HuH-7 (cell line): ENCODE measurements at places on chromosomes 12 and 14.
A peak's percentile ranks its signal among the peaks of the same experiment; 100 is the strongest.

DNA sequence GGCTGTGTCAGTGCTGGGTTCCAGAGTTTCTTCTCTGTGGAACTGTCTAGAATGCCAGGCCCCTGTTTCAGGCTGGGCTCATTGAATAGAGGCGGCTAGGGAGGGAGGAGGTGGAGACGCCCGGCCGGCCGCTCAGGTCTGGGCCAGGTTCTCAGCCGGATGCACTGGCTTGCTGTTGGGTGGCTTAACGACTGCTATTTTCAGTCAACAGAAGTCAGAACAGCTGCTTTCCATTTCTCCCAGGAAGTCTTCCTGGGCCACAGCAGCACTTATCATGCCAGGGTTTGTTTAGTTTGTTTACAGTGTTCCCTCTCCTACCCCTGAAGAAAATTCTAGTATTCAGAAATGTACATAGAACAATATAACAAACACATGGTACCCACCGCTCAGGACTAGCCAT, 26.0 kb upstream of the VPS37B start:
- no peak for DNase-seq

- DNase-seq = no peak
These were observed 27.5 kb downstream of the A2ML1 start for GRCh38 chr12:8849876-8850275.

DNA sequence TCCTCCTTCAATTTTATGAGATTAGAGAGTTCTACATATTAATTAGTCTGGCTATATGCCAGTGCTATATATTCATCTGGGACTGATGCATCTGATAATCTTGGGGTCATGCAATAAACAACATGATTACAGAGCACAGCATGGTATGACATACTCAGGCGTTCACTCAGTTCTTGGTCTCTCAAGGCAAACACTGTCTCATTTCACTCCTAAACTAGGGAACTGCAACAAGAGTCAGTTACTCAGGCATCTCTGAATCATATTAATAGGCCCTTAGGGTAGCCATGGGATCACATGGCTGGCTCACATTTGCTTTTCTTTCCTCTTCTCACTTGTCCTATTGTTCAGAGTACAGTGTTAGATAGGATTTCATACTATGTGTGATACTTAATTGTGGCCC, 91.8 kb upstream of the TMEM260 start:
- no peak for DNase-seq

DNA sequence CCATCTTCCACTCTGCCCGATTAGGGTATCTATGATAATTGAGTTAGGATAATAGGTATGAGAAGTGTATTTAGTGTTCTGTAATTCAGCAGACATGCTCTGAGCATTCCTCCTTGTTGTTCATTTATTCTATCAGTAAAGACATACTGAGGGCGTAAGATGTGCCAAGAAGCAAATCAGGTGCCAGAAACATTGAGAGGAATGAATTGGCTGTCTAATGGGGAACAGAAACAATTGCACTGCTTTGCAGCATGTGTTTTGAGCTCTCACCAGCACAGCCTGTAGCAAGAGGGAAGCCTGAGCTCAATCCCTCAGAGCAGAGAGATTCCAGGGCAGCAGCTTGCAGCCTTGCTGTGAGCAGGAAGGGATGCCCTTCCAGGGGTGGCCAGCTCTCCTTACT, 589.3 kb downstream of the BCL11B start:
- DNase-seq = no peak

DNA sequence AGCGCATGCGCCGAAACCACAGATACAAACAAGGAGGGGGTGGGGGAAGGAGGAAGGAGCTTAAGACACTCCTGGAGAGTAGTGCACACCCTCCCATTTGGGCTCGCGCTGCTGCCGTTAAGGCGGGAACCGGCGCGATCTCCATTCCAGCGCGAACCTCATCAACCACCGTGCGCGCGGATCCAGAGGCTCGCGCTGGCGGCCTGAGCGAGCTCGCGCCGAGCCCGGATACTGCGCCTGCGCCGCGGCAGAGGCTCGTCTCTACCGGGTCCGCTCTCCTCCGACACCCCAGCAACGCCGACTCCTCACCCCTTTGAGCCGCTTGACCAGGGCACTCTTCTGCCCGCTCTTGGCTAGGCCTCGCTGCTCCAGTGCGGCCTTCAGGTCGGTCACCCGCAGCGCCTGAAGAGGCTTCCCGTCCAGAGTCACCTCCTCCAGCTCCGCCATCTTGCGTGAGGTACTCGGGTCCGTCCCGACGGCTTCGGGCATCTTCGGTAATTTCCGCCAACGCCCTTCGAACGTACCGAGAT, at the start of gene ACIN1:
ACIN1 (minus strand) TSS at position 471 of the 530 bp plus-strand sequence; CDS start at position 447, 24 bp downstream.
- DNase-seq = peak; percentile 88

GRCh38 chr14:22982477-22983245, at the start of gene AJUBA:
TSS of gene AJUBA (minus strand) at chr14:22982551. CDS start at chr14:22982266, 285 bp downstream.
- DNase-seq = peak; percentile 93

DNA sequence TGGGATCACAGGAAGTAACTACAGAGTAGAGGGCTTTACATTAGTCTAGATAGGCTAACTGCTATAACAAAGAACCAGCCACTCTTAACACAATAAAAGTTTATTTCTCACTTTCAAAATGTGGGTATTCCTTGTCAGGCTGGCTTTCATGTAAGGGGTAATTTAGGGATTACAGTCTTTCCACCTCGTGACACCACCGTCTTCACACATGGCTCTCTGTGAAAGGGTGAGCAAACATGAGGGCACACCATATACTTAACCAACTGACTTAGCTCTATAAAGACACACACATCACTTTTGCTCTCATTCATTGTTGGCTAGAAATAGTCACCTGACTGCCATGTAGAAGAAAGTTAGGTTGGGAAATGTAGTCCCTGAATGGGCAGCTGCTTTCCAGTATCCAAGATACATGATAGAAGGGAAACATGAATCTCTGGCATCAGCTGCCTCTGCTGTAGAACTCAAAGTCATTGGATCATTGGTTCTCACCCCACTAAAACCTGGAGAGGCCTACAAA, 66.1 kb upstream of the CRY1 start:
- no peak for DNase-seq

- no peak for DNase-seq
These were observed 35.7 kb upstream of the EML1 start for GRCh38 chr14:99757331-99758070.

GRCh38 chr14:51954657-51955056, 34.7 kb upstream of the RTRAF start:
- no peak for DNase-seq

DNA sequence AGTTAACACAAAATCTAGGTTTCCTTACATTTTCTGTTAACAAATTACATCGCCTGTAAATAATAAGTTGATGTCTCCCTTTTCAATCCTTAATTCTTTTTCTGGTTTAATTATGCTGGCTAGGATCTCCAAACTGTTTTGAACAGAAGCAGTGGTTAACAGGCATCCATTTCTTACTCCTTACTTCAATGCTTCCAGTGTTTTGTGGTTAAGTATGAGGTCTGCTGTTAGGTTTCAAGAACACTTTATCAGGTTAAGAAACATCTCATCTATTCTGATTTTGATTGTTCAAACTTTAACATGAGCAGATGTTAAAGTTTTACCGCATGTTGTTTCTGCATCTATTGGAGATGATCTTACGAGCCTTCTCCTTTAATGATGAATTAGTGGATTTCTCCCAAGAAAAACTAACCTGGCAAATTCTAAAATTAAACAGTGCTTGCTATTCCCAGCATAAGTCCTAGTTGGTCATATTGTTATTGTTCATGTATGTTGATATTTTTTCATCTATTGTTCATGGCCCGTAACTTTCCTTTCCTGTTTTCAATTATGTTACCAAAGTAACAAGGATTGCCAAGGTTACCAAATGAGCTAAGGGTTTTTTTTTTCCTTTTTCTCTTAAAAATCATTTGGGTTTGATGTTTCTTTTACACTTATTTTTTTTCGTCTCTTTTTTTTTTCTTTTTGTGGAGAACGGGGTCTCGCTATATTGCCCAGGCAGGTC, 33.4 kb downstream of the POLE start:
- no peak for DNase-seq

GRCh38 chr12:41418586-41418985, 230.5 kb downstream of the PDZRN4 start:
- no peak for DNase-seq

GRCh38 chr12:94329366-94329765, 130.3 kb downstream of the CEP83 start:
- no peak for DNase-seq

DNA sequence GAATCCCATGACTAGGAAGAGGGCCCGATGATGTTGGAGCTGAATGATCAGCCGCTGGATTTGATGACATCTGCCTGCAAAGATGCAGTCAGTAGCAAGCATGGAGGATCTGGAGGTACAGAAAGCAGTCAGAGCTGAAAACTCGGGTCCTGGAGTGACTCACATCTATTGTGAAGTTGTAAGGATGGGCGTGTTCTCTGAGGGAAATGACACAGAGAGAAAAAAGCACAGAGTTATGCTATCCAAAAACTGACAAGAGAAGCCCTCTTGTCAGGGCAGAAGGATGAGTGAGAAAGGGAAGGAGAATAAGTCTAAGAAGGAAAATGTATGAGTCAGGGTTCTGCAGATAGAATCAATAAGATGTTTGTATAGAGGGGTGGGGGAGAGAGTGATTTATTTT, 380.4 kb upstream of the CCDC196 start:
- DNase-seq = no peak

- DNase-seq = no peak
These were observed 1.6 kb downstream of the GLTP start for GRCh38 chr12:109878749-109879148.

- DNase-seq = no peak
These were observed 32.3 kb downstream of the MED13L start for GRCh38 chr12:116245189-116245588.

DNA sequence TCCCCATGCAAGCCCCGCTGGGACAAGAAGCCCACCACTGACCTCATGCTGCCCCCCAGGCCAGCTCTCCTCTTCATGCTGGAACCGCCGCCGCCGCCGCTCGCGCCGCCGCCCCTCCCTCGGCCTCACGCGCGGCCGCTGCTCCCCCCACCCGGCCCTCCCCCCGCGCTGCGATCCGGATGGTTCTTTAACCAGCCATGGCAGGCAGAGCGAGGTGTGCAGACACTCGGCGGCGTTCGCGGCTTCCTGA, at the start of gene DCAF5:
DCAF5 (minus strand) TSS at position 218 of the 250 bp plus-strand sequence; CDS start at position 77, 141 bp downstream.
- DNase-seq = no peak

DNA sequence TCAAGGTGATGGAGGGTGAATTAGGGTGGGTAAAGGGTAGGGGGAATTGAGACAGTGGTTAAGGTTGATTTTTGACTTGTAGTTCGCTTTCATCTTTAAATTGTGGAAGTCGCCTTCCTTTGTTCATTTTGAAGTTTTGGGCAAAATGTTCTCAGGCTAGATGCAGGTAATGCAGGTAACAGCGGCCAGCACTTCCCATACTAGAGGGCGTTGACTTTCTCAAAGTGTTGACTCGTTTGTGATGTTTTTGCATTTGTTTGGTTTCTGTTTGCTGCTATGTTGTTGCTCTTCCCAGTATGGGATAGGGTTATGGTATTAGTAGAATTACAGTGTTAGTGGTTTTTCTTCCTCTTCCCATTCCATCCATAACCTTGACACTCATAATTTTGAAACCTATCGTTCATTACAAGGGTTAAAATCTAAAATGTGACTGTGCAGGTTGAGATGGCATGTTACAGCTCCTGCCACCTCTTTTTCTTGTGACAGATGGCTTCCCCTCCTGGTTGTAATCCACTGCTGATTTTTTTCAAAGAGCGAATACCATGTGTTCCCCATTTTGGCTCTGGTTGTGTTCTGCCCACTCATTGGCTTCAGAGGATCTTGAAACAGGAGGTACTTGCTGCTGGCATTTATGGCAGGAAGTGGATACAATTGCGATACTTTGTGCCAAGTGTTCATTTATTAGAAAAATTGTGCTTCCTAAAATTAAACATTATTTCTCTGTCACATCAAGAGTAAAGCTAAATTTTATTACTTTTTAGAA, 57.1 kb downstream of the ERC1 start:
- DNase-seq = no peak

DNA sequence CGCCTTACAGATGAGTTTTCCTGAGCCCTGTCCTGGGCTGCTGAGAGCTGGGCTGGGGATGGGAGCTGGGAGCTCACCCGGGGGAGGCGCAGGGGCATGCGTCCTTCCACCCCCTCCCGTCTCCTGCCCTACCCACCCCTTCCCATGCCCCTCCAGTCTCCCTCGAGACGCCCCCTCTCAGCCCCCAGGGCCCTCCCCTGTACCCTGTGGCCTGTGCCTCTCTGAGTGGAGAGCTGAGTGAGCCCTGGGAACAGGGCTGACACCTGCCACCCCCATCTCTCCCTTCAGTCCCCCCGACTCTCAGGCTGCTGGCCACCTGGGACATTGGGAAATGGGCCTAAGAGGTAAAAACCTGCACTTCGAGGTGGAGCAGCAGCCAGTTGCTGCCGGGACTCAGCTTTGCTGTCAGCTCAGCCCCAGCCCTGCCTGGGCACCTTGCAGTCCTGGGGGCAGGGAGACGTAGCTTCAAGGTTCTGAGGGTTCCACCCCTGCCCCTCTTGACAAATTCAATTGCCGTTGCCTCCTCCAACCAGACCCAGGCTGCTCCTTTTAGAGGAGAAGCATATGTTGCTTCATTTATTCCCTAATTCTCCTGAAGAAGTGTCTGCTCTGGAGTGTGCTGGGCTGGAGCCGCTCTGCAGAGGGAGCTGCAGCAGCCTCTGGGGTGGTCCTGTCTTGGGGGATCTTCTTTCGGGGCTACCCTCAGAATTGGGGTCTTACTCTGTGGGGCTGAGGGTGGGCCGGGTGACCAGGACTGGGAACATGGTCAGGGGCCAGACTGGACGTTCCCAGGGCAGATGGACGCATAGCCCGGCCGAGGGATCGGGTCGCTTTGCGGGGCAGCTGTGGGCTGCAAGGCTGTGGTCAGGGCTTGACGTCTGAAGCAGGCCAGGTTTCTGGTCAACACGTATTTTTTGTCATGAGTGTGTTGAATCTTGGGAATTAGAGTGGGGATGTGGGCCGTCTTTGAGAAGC, 141.4 kb downstream of the ADGRD1 start:
- no peak for DNase-seq

DNA sequence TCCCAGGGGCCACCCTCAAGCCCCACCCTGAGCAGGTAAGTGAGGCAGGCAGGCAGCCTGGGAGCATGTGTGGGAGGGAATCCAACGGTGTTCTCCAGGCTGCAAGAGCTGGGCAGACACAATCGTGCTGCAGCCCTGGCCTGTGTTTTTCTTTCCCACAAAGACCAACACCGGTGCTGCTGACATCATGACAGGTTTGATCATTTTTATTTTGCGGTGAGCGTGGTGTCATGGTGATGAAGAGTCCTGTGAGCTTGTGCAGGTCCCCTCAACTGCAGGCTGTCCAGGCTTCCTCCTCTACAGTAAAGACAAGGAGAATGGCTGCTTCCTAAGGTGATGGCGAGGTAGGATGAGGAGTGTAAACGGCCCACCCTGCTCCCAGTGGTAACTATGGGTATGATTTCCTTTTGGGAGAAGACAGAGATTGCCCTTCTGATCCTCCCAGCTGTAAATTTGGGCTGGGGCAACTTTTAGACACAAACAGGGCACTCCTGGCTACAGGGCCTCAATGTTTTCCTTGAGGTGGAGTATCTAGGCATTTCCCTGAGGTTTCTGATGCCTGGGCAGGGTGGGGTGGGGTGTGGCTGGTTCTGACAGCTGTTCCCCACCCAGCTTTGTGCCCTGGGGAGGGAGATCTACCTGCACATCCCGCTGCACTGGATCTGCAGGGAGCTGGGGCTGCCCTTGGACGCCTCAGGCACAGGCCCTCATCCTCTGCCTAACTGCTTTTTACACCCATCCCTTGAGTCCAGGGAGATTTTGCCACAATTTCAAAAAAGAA, 109.1 kb downstream of the VCPKMT start:
- DNase-seq = no peak
